ENCODE measurements at places on chromosomes 5 and 9. TPM values are rescaled to one million over a fixed set of nuclear protein-coding genes. Genes with fewer than 3 reads are reported as not detected.

The COL27A1 gene
- 0.83 TPM for total RNA-seq

The HAPLN1 gene
- total RNA-seq = not detected

The AFAP1L1 gene
- total RNA-seq = 9.6 TPM

The SLC36A2 gene
- total RNA-seq = not detected

The LECT2 gene
- total RNA-seq = not detected

The MPDZ gene
- total RNA-seq = 10.8 TPM

The PRUNE2 gene
- total RNA-seq = not detected

The SEMA5A gene
- total RNA-seq = not detected

The PTGDS gene
- 1.7 TPM for total RNA-seq

The SLIT3 gene
- not detected for total RNA-seq

The PIP5KL1 gene
- total RNA-seq = 22.5 TPM

The TIMD4 gene
- total RNA-seq = not detected

The PCDHGB3 gene
- not detected for total RNA-seq

The ITK gene
- not detected for total RNA-seq

The PGM5 gene
- not detected for total RNA-seq

The PLPP7 gene
- not detected for total RNA-seq

The PPP3R2 gene
- not detected for total RNA-seq

The TRIM14 gene
- 20.2 TPM for total RNA-seq

The NMUR2 gene
- not detected for total RNA-seq

The TSLP gene
- not detected for total RNA-seq

The PCDHGA7 gene
- total RNA-seq = not detected

The EXOC3 gene
- total RNA-seq = 188 TPM

The SLC4A9 gene
- 0.20 TPM for total RNA-seq

The MEIKIN gene
- total RNA-seq = not detected

The RNF130 gene
- 52.9 TPM for total RNA-seq

The IFNA13 gene
- not detected for total RNA-seq

Data from PC-9 (cell line).